T47D (cell line): ENCODE measurements at places on chromosomes 6 and 20.

- DNase-seq, result no peak
Measured at GRCh38 chr20:18496042-18496441, 983 bp downstream of the RBBP9 start.

DNA sequence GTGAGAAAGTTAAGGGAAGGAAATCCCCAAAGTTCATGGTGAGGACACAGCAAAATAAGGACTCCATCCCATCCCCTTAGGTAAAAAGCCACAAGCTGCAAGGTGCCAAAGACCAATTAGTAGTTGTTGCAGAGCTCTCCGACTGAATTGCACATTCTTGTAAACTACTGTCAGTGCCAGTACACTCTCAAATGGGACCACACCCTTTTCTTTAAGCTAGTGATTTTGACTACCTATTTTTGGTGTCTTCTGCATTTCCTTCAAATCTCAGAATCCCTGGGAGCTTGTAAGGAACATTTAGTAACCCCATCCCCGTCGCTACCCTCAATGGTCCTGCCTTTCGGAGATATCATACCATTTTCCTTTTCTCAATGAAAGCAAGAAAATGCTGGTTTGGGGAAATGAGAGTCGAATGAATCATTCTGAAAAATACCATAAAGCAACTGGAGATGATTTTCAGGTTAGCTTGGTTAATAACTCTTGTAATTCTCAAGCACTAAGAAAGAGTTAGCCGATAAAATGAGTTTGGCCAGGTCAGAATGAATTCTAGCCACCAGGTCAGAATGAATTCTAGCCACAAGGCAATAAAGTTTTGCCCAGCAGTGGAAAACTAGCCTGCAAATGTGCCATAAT is 5.2 kb upstream of the HMGN3 start:
- DNase-seq, result no peak

GRCh38 chr6:112178846-112179245 is 75.5 kb downstream of the LAMA4 start:
- DNase-seq, result no peak

DNA sequence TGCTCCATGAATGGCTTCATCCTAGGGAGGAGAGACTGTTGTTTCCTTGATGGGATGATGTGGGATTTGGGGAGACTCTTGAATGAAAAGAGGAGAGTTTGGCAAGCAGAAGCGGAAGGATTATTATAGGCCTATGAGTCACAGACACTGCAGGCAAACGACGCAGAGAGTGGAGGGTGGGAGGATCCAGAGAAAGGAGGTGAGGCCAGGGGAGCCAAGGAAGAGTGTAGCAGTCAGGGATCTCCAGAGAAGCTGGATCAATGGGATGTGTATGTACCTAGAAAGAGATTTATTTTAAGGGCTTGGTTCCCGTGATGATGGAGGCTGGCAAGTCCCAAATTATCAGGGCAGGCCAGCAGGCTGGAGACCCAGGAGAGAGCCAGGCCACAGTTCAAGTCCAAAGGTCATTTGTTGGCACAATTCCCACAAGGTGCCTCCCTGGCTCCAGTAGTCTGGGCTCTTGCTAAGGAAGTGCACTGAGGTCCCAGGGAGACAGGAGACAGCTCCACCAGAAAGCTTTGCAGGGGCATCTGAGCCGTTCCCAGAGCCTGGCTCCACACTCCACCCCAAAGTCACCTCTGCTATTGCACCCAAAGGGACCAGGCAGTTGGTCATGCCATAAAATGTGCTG is 76.0 kb downstream of the ADTRP start:
- DNase-seq, result no peak
